ENCODE measurements at places on chromosomes 1 and 21. TPM values are rescaled to one million over a fixed set of nuclear protein-coding genes. Genes with fewer than 3 reads are reported as not detected.

Gene USH2A
- 0.14 TPM for total RNA-seq

Gene GJA8
- not detected for total RNA-seq

GRCh38 chr1:156405670-156406069 lies 36.7 kb downstream of the RHBG start:
- DNase-seq = no peak

DNA sequence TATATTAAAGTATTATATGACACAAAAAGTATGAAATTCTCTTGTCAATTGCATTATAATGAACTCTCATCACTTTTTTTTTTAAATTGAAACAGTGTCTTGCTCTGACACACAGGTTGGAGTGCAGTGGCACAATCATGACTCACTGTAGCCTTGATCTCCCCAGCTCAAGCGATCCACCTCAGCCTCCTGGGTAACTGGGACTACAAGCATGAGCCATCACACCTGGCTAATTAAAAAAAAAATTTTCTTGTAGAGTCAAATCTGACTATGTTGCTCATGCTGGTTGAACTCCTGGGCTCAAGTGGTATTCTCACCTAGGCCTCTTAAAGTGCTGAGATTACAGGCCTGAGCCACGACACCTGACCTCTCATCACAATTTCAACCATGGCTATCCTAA lies 259.3 kb downstream of the S1PR1 start:
- no peak for DNase-seq

Gene RIIAD1
- not detected for total RNA-seq

GRCh38 chr1:167957710-167958109 lies 20.8 kb upstream of the MPC2 start:
- no peak for DNase-seq

Gene GABPB2
- total RNA-seq = 6.1 TPM

- DNase-seq = no peak
These were observed 41.3 kb downstream of the FHAD1 start for GRCh38 chr1:15288173-15288926.

Gene SELE
- total RNA-seq = not detected
